ENCODE measurements at places on chromosomes 5 and 9.

DNA sequence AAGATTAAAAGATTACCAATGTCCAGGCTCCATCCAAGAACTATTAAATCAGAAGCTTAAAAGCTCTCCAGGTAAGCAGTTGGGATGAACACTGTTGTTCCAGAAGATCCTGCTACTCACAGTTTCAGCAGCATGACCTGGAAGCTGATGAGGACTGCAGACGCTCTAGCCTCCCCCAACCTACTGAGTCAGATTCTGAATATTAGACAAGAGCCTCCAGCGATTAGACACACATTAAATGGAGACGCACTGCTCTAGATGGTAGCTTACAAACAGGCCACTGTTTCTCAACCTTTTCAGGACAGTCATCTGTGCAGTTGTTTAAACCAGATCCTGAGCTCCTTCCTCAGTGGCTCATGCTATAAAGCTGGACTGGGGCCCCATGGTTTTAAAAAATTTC lies 54.3 kb downstream of the MTMR12 start:
- H3K27ac ChIP-seq, result no peak overlapping the region
- no peaks in the 10 kb centered on the region for H3K27me3 ChIP-seq
- no peak overlapping the region for H3K4me3 ChIP-seq
- H3K4me1 ChIP-seq, result peaks cover 5% of the 10 kb centered on the region
- peaks cover 49% of the 10 kb centered on the region for H3K36me3 ChIP-seq
- DNase-seq, result no peak

DNA sequence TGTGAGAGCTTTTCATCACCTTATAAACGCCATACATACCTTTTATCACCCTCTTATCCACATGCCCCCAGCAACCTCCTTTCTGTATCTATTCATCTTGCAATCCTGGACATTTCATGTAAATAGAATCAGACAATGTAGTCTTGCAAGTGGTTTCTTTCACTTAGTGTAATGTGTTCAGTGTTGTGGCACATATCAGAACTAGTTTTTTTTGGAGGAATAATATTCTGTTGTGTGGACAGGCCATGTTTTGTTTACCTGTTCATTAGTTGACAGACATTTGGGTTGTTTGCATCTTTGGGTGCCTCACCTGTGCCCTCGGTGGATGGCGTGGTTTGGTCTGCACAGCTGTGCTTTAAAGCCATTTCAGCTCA lies 1.3 kb downstream of the SQSTM1 start:
- peaks cover 9% of the 10 kb centered on the region for H3K36me3 ChIP-seq
- H3K27me3 ChIP-seq, result no peaks in the 10 kb centered on the region
- H3K4me3 ChIP-seq, result peak overlapping the region; percentile 95
- H3K27ac ChIP-seq, result peak overlapping the region; percentile 99
- DNase-seq, result no peak

- H3K27ac ChIP-seq, result no peak overlapping the region
- no peak for DNase-seq
- H3K27me3 ChIP-seq, result peaks cover 4% of the 10 kb centered on the region
- H3K36me3 ChIP-seq, result no peaks in the 10 kb centered on the region
Observed at GRCh38 chr5:73973135-73973534, 347.1 kb downstream of the ARHGEF28 start.

- no peaks in the 10 kb centered on the region for H3K4me1 ChIP-seq
- no peaks in the 10 kb centered on the region for H3K36me3 ChIP-seq
- no peak overlapping the region for H3K27ac ChIP-seq
- no peak overlapping the region for H3K4me3 ChIP-seq
- no peak for DNase-seq
Observed at GRCh38 chr9:19998823-19999455, 210.1 kb upstream of the SLC24A2 start.

- H3K36me3 ChIP-seq, result no peaks in the 10 kb centered on the region
- H3K4me3 ChIP-seq, result no peak overlapping the region
- H3K27ac ChIP-seq, result no peak overlapping the region
Observed at GRCh38 chr9:91900797-91901177, 49.2 kb downstream of the ROR2 start.

DNA sequence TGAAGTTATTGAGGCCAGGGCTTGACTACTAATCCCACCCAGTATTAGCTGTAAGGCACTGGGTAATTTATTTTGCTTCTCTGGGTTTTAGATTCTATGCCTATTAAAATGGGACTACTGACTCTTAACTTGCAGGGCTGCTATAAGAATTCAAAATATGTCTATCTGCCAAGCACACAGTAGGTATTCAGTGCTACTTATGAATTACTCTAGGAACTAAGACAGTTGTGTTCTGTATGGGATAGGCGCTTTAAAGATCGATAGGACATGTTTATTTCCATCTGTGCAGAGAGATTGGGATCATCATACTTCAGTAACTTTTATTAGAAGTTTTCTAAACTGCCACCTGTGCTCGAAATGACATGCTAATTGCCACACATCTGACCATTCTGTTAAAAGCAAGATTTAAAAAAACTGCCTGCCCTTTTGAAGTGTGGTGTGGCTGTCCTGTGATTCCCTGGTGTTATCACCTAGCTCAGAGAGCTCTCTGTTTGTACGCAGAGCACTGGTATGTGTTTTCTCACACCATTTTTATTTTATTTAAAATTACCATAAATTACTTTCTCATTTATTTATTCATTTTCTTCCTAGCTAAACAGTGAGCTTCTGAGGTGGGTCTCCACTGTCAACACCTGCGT lies 58.7 kb downstream of the FYB1 start:
- peaks cover 9% of the 10 kb centered on the region for H3K27me3 ChIP-seq
- DNase-seq, result no peak
- peaks cover 3% of the 10 kb centered on the region for H3K4me1 ChIP-seq
- H3K27ac ChIP-seq, result no peak overlapping the region
- H3K36me3 ChIP-seq, result no peaks in the 10 kb centered on the region

GRCh38 chr5:28810751-28811136 lies 1772.4 kb upstream of the CDH9 start:
- H3K4me1 ChIP-seq, result no peaks in the 10 kb centered on the region
- no peak overlapping the region for H3K27ac ChIP-seq
- DNase-seq, result no peak
- H3K36me3 ChIP-seq, result no peaks in the 10 kb centered on the region
- H3K4me3 ChIP-seq, result no peak overlapping the region

GRCh38 chr9:9352877-9353481 lies 1259.8 kb downstream of the PTPRD start:
- H3K27me3 ChIP-seq, result no peaks in the 10 kb centered on the region
- no peaks in the 10 kb centered on the region for H3K36me3 ChIP-seq
- no peak for DNase-seq
- H3K4me3 ChIP-seq, result no peak overlapping the region
- H3K4me1 ChIP-seq, result no peaks in the 10 kb centered on the region
- H3K27ac ChIP-seq, result no peak overlapping the region

DNA sequence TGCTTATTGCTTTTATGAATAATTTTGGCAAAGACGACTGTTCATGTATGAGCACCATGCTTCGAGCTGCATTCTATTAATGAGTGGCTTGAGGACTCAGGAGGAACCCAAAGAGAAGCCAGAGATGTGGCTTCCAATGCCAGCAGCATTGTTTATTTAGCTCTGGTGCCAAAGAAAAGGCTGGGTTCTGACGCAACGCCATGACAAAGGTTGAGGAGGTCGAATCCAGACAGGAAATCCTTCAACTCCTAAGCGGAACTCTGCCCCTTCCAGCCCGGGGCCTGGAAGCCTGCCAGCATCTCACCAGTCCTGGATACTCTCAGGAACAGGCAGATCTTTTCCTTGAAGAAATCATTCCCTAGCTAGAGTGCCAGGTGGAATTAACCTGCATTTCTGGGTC lies 104.4 kb downstream of the ARHGAP26 start:
- H3K36me3 ChIP-seq, result no peaks in the 10 kb centered on the region
- H3K27me3 ChIP-seq, result no peaks in the 10 kb centered on the region
- no peak for DNase-seq
- no peaks in the 10 kb centered on the region for H3K4me1 ChIP-seq

- H3K4me1 ChIP-seq, result peaks cover 43% of the 10 kb centered on the region
- no peak for DNase-seq
- H3K27ac ChIP-seq, result peak overlapping the region; percentile 36
- no peaks in the 10 kb centered on the region for H3K27me3 ChIP-seq
- peaks cover 10% of the 10 kb centered on the region for H3K36me3 ChIP-seq
- no peak overlapping the region for H3K4me3 ChIP-seq
Observed at GRCh38 chr9:133369933-133370332, 5.9 kb downstream of the SURF4 start.

DNA sequence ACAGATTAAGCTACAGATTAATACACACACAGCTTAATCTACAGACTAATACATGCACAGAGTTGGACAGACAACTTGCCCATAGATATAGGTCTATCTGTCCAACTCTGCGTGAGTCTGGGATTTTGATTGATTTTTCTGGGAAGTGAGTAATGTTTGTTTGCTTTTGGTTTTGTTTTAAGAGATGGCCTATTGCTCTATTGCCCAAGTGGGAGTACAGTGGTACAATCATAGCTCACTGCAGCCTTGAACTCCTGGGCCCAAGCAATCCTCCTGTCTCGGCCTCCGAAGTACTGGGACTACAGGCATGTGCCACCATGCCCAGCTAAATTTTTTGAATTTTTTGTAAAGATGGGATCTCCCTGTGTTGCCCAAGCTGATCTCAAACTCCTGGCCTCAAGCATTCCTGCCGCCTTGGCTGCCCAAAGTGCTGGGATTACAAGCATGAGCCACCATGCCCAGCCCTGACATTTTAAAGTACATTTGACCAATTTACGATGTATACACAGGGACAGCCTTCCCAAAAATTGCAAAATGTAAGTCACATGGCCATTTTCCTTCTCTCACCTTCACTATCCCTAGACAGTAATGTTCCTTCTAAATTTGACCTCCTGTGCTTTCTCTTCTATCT lies 50.8 kb downstream of the PAPPA start:
- no peak for DNase-seq
- H3K27ac ChIP-seq, result no peak overlapping the region
- no peak overlapping the region for H3K4me3 ChIP-seq
- H3K27me3 ChIP-seq, result peaks cover 3% of the 10 kb centered on the region

- peaks cover 2% of the 10 kb centered on the region for H3K36me3 ChIP-seq
- no peak overlapping the region for H3K4me3 ChIP-seq
- no peak for DNase-seq
- no peak overlapping the region for H3K27ac ChIP-seq
Observed at GRCh38 chr9:129199044-129199435, 21.0 kb upstream of the IER5L start.

- no peaks in the 10 kb centered on the region for H3K27me3 ChIP-seq
- H3K27ac ChIP-seq, result no peak overlapping the region
- no peak overlapping the region for H3K4me3 ChIP-seq
- no peak for DNase-seq
- H3K4me1 ChIP-seq, result no peaks in the 10 kb centered on the region
Observed at GRCh38 chr5:62385816-62386400, 17.8 kb downstream of the DIMT1 start.

DNA sequence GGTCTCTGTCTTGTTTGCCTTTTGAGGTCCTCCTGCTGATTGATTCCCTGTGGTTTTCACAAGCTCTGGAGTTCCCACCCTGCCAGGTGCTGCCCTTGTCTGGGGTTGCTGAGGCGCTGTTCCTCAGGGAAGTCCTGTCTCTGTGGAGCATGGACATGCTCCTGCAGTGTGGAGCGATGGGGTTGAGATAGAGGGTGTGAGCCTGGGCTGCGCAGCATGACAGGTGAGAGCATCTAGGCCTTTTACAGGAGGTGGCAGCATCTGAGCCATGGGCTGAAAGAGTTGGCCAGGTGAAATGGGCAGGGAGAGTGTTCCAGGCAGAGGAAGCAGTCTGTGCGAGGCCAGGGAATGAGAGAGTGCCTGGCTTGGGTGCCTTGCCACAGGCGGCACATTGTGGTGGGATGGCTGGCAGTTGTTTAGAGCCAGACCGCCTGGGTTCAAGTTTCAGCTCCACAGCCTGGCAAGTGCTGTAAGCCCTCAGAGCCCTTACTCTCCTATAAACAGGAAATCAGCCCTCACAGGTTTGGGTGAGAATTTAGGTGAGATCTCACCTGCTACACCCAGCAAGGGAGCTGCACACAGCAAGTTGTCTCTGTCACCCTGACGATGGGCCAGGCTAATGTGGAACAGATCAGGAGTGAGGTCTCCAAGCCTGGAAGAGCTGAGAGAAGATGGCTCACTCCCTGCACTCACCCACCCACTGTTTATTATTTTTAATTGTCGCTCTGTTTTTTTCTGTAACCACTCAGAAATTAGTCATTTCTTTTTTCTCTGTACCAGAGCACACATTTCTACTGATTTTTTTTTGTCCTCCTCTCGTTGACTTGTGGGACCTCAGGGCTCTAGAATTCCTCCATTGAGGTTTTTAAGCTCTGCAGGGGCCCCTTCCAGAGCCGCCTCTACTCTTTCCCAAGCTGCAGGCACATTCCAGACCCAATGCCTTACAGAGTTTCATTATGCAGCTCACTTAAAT lies 19.6 kb downstream of the TCOF1 start:
- no peak for DNase-seq
- no peak overlapping the region for H3K4me3 ChIP-seq
- H3K27me3 ChIP-seq, result no peaks in the 10 kb centered on the region
- peaks cover 48% of the 10 kb centered on the region for H3K36me3 ChIP-seq
- H3K27ac ChIP-seq, result no peak overlapping the region

GRCh38 chr5:89263846-89264245 lies 380.9 kb upstream of the MEF2C start:
- peaks cover 15% of the 10 kb centered on the region for H3K4me1 ChIP-seq
- no peak overlapping the region for H3K4me3 ChIP-seq
- H3K27me3 ChIP-seq, result no peaks in the 10 kb centered on the region
- H3K27ac ChIP-seq, result no peak overlapping the region
- H3K36me3 ChIP-seq, result no peaks in the 10 kb centered on the region
- DNase-seq, result no peak

DNA sequence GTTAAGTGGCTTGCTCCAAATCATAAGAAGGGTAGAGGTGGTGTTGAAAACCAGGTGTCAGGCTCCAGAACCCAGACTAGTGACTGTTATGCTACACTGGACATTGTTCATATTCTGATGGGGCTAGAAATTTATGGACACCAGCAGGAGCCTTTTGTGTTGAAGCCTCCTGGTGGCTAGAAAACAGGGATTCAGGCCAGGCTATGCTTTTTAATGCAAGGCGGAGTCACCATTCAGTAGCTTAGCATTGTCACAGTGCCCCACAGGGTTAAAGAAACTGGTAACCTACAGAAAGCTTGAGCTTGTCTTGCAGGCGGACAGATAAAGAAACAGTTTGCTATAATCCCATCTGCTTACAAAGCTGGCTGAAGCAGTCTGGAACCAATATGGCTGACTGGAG lies 23.0 kb upstream of the GOLM1 start:
- no peak overlapping the region for H3K27ac ChIP-seq
- DNase-seq, result no peak
- H3K27me3 ChIP-seq, result peaks cover 4% of the 10 kb centered on the region
- no peaks in the 10 kb centered on the region for H3K36me3 ChIP-seq
- H3K4me1 ChIP-seq, result no peaks in the 10 kb centered on the region

- H3K36me3 ChIP-seq, result no peaks in the 10 kb centered on the region
- peak overlapping the region; percentile 59 for H3K4me3 ChIP-seq
- peaks cover 8% of the 10 kb centered on the region for H3K4me1 ChIP-seq
- peaks cover 17% of the 10 kb centered on the region for H3K27me3 ChIP-seq
- DNase-seq, result peak; percentile 5
Observed at GRCh38 chr5:132776131-132776937, 705 bp downstream of the SEPTIN8 start.

DNA sequence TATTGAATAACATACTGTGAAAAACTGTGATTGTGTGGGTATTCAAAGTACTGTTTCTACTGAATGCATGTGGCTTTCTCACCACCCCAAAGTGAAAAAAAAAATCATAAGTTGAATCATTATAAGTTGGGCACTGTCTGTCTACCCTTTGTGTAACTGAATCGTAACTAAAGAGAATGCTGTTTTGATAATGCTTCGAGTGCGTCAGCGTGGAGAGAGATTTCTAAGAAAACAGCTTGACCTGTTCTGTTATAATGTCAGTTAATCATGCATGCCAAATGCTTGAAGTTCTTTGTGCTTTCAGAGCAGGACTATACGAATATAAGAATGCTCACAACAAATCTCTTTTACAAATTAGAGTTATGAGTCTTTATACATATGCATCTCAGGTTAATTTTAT lies 148.8 kb upstream of the SGCD start:
- H3K4me3 ChIP-seq, result no peak overlapping the region
- no peak overlapping the region for H3K27ac ChIP-seq
- no peak for DNase-seq
- H3K4me1 ChIP-seq, result no peaks in the 10 kb centered on the region
- H3K27me3 ChIP-seq, result no peaks in the 10 kb centered on the region
